ENCODE measurements at places on chromosomes 13 and 19.

- no peak for DNase-seq
Measured at GRCh38 chr13:28864544-28864943, 44.4 kb downstream of the MTUS2 start.

- DNase-seq = no peak
Measured at GRCh38 chr13:99913167-99913566, 58.4 kb downstream of the ZIC5 start.

DNA sequence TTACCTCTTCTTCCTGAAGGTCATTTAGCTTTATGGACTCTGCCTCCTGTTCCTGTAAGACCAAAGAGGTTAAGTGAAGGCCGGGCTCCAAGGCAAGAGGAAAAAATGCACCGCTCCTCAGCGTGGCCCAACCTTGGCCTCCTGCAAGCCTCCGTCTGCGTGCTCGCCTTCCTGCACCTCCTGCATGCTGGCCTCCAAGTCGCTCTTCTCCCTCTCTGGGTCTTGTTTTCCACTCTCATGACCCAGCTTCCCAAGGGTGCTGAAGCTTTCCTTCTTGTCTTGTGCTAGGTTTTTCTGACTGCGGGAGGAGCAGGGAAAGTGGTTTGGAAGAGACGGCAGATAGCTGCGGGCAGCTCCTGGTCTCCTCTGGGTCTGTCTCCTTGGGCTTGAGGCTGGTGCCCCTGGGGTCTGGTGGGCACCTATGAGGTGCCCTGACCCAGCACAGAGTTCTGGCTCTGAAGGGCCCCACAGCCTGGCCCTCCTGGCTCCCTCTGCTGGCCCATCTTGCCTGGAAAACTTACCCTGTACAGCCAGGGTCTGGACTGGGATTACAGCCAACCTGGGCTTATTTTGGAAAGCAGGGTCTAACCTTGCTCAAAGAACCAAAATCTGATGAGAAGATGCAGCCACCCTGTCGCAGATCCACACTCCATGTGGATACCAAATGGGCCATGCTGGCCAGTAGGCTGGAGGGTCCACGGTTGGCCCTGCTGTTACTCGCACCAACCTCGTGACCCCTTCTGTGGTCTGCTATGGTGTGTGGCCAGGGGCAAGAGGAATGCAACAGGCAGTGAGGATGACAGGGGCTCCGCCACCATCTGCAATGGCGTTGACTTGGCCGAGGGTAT, 5.2 kb downstream of the C13orf46 start:
- no peak for DNase-seq

- no peak for DNase-seq
Measured at GRCh38 chr19:42628411-42629140, 33.9 kb upstream of the CEACAM8 start.

GRCh38 chr19:16467581-16467980, 4.2 kb downstream of the EPS15L1 start:
- no peak for DNase-seq

- no peak for DNase-seq
Measured at GRCh38 chr19:2973229-2973628, 4.1 kb upstream of the TLE6 start.

- DNase-seq = no peak
Measured at GRCh38 chr13:30082391-30082790, 225.0 kb downstream of the KATNAL1 start.

- no peak for DNase-seq
Measured at GRCh38 chr19:41248895-41249294, 15.3 kb upstream of the HNRNPUL1 start.

DNA sequence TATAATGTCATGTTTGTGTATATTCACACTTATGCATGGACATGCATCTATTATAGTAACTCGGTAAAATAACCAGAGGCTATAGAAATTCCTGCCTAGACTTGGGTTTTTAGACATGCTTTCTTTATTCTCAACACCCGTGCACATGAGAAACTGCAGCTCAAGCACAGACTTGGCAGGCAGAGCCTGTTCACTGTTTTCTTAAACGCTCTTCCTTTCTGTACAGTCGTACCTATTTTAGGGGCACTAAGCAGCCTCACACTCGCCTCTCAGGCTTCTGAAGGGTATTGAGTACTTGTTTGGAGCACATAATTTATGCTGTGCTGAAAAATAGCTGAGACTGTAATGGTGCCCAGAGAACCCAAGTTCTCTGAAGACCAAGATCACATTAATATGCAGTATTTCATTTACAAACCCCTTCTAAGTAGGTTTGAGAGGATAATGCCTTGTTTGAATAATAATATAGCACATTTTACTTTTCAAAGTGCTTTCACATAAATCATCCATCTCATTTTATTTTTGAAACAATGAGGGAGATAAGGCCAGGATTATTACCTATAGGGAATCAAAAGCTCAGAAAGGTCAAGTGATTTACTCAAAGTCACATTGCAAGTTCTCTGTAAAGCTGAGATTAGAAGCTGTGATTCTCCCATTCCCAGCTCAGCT, 429.9 kb downstream of the SPRY2 start:
- no peak for DNase-seq

GRCh38 chr19:45385392-45386221, 15.2 kb upstream of the ERCC2 start:
- DNase-seq = no peak

GRCh38 chr19:2355168-2356035, 4.7 kb upstream of the TMPRSS9 start:
- DNase-seq = no peak

GRCh38 chr13:51723529-51723928, 80.4 kb downstream of the DHRS12 start:
- DNase-seq = no peak

GRCh38 chr19:33434886-33435705, 61.6 kb downstream of the CEBPG start:
- DNase-seq = no peak

GRCh38 chr19:39390451-39390750, 505 bp downstream of the PAF1 start:
- DNase-seq = no peak

- no peak for DNase-seq
Measured at GRCh38 chr13:28055357-28055756, 45.0 kb downstream of the FLT3 start.

GRCh38 chr19:48698046-48698445, 2.3 kb downstream of the FUT2 start:
- no peak for DNase-seq

- DNase-seq = peak; percentile 89
Measured at GRCh38 chr19:40444000-40444824, at the start of gene SERTAD3. Gene SERTAD3, minus strand, starts transcription at chr19:40444335. Its CDS starts 2,255 bp downstream, at chr19:40442080.

DNA sequence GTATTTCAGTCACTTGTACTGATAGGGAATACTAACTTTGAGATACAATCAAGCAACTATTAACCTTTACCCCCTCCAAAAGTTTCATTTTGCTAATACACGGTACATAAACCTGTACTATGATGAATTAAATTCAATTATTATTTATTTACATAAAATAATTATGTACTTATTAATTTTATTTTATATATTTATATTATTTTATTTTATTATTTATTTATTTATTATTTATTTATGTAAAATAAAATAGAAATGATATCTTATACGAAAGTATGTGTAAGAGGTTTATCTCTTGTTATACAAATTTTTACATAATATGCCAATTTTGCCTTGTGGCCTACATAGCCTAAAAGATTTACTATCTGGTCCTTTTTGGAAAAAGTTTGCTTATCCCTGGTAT, 564.3 kb downstream of the SLITRK5 start:
- no peak for DNase-seq

GRCh38 chr13:50761406-50761805, 82.1 kb downstream of the DLEU7 start:
- no peak for DNase-seq

DNA sequence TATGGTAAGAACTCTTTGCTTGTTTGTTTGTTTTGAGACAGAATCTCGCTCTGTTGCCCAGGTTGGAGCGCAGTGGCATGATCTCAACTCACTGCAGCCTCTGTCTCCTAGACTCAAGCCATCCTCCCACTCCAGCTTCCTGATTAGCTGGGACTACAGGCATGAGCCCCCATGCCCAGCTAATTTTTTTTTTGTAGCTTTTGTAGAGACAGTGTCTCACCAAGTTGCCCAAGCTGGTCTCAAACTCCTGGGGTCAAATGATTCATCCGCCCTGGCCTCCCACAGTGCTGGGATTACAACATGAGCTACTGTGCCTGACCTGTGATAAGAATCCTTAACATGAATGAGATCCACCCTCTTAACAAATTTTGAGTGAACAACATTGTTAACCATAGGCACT, 183.9 kb upstream of the TSHZ3 start:
- DNase-seq = no peak

GRCh38 chr13:29564818-29565217, 30.7 kb downstream of the SLC7A1 start:
- no peak for DNase-seq

- DNase-seq = no peak
Measured at GRCh38 chr19:38308006-38308766, 4.1 kb downstream of the C19orf33 start.

- no peak for DNase-seq
Measured at GRCh38 chr19:3586707-3587346, 1.5 kb downstream of the GIPC3 start.

DNA sequence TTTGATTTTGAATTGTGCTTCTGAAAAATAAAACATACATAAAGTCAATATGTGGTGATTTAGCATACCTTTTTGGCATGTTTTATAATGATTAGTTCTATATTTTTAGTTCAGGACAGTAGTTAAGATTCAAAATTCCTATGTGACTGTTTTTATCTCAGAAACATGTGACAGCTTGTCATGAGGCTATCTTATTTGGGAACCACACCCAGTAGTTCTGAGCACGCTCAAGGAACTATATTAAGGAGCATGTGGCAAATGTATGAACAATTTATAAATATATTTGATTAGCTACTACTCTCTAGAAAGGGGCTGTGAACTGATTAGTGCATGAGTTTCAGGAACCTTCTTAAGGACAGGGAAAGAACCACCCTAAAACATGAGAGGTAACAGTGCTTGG, 38.8 kb downstream of the FGF9 start:
- DNase-seq = no peak

- DNase-seq = no peak
Measured at GRCh38 chr19:14393329-14393728, 12.1 kb downstream of the ADGRE5 start.

DNA sequence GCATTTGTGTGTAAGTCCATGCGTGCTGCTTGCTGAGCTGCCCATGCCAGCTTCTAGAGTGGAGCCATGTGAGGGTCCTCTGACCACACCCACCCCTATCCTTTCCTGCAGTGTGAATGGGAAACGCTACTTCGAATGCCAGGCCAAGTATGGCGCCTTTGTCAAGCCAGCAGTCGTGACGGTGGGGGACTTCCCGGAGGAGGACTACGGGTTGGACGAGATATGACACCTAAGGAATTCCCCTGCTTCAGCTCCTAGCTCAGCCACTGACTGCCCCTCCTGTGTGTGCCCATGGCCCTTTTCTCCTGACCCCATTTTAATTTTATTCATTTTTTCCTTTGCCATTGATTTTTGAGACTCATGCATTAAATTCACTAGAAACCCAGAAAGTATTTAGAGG, 10.3 kb downstream of the TBCB start:
- DNase-seq = no peak

- no peak for DNase-seq
Measured at GRCh38 chr19:3186891-3187661, 1.3 kb downstream of the NCLN start.

DNA sequence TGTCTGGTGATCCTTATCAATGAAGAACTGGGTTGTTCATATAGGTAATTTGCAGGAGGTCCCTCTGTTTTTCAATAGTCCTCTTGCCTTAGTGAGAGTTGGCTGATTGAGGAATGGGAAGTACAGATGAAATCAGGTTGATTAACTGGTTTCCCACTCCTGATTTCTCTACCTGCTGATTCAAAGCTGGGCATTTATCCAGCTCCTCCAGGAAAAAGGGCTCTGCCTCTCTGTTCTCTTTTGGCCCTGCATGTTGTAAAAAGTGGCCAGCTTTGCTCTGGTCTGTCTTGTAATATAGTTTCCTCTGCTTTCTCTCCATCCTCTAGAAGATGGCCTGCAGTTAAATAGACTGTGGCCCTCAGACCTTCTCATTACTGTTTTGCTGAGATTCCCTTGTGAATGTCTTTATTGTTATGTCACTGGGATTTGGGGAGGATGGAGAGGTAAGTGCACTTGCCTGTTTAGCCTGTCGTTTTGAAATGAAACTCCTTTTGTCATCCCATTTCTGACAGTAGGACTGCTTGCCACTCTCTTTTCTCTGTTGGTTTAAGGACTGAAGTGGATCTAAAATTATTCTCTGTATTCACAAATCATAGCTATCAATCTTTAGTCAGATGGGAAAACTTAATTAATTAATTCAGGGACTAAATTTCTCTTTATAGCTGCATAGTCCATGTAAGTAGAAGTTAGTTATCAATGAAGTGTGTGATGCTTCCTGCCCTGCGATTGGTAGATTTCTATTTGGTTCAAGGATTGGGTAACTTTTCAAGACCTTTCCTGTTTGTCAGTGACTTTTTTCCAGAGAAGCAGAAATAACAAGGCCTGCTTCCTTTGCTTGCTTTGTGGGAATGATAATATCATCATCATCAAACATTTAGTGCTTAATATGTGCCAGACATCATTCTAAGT, 28.5 kb downstream of the GARRE1 start:
- no peak for DNase-seq

DNA sequence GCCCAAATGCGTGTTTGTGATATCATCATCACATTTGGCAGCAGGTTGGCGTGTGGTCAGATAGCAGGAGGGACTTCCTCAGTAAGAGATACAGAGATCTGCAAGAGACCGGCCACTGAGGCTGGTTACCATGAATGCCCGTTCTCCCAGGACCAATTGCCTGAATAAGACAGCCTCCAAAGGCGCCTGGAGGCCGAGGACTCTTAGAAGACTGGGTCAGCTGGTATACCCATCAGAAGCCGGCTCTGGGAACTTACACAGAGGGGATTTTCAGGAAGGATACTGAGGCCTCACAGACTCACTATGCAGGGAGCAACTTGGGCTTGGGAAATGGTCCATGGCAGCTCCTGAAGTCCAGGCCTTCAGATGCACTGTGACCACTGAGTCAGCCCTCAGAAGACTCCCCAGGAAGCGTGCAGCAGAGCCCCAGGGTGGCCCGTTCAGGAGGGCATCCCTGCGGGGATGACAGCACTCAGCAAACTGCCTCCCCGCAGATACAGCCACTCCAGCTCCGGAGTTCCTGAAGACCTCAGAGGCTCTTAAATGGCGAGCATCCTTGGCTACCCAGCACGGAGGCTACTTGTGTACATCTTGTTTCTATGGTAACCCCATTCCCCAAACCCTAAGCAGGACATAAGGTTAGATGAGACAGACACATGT, 26.4 kb upstream of the VSTM2B start:
- DNase-seq = no peak

GRCh38 chr13:33090755-33091414, 74.7 kb downstream of the KL start:
- DNase-seq = no peak
